Occipital lobe (tissue), 3 donors: ENCODE measurements at places on chromosomes 12 and 14. TPM values are rescaled to one million over a fixed set of nuclear protein-coding genes. Genes with fewer than 3 reads are reported as not detected.

The RNASE1 gene
- total RNA-seq, result 9.2 TPM

- DNase-seq, result no peak
Observed at GRCh38 chr12:31005944-31006361, 67.7 kb upstream of the DDX11 start.

The ADAMTS20 gene
- 0.47 TPM for total RNA-seq

The RTL1 gene
- not detected for total RNA-seq

The NRIP2 gene
- 0.62 TPM for total RNA-seq

DNA sequence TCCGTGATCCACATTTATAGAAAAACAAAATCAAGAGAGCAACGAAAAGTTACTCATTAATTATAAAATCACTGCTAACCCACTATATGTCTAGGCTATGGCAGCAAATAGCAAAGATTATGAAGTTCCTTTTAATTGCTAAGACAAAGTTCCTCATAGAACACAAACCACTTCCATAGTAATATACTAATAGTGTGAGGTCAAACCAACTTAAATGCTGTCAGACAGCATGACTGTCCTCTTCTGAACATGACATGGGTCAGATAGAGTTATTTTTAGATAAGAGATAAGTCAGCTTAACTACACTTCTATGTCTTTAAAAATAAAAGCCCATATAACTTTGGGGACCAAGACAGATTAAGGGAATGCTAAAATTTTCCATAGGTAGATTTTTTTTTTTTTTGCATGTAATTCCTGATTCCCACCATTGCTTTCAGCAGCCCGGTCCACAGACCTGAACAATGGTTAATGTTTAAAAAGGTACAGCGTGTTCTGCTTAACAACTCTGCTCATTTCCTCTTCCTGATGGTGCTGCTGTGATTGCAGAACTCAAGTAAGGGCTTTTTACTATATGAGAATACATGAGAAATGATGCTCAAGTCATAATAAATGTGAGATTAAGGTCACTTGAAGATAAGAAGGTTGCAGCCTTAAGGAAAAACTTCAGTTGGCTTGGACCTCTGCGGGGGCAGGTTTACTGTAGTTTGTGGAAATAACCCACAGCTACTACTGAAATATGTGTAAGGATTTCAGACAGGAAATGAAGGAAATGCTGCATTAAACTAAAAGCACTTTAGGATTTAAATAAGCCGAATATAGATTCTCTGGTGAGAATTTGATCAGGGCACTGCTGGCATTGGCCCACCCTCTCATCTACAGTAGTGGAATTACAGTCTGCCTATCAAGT lies 37.7 kb upstream of the DUSP6 start:
- no peak for DNase-seq

DNA sequence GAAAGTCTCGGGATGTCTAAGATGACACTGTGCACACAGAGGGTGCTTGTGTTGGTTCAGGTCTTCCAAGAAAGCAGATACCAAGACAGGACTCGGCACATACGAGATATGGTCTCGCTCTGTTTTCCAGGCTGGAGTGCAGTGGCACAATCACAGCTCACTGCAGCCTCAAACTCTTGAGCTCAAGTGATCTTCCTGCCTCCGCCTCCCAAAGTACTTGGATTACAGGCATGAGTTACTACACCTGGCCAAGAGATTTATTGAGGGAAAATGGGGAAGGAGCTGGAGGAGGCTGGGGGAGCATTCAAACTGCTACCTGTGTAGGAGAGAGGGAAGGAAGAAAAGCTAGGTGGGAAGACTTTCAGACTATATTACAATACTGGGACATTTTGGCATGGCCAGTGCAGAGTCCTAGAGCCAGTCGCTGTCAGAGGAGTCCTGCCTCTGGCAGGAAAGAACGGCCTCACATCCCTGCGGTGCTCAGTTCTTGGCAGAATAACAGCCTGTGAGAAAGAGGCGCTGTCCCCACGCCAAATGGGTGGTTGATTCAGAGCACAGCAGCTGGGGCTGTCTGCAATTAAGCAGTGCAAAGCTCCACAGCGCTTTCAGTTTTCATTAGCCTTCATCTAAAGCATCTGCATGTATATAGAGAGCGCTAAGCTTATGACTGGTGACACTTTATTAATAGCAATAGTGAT lies 18.3 kb downstream of the SLC17A8 start:
- DNase-seq, result peak; percentile 71

GRCh38 chr14:100842799-100843198 lies 16.9 kb downstream of the MEG3 start:
- no peak for DNase-seq

The TAS2R43 gene
- 13.6 TPM for total RNA-seq

The TBK1 gene
- total RNA-seq, result 42.6 TPM

GRCh38 chr14:21033133-21033698 lies 1.4 kb downstream of the RNASE13 start:
- DNase-seq, result no peak

DNA sequence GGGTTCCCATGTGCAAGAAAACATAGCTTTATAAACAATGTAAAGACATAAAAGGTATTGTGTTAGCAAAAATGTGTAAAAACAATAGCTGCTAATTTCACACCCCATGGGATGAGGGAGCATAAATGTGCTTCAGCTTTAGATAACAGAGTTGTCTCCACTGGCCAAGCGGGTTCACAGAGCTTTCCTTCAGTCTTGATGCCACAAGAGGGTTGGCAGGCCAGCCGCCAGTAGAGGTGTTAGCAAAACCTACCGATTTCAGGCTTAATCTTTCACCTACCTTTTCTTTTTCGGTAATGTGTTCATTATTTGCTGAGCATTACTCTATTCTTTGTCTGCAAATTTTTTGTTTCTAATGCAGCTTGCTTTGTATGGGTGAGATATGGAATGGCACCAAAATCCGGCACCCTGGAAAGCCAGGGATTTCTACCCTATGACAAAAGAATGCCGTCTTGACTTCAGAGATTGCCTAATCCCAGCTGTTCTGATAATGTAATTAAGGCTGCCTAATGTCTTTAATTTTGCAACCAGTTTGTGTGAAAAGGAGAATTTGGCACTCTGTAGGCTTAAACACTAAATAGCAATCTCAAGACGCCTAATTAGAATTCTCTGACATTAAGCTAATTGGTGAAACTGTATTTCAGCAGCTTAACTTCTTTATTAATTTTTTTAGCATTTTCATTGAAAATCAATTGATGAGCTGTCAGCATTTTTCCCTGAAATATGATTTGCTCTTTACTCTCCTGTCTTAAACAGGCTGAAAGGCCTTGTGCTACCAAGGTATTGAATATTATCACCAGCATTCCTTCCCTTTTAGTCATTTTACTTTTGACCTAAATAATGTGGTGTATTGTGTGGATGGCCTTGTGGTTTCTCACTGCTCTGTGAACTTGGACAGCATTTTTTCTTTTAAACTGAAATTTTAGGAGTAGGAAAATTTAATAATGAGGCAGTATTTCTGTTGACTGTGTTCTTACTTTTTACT lies 60.7 kb downstream of the POLR3B start:
- DNase-seq, result no peak

DNA sequence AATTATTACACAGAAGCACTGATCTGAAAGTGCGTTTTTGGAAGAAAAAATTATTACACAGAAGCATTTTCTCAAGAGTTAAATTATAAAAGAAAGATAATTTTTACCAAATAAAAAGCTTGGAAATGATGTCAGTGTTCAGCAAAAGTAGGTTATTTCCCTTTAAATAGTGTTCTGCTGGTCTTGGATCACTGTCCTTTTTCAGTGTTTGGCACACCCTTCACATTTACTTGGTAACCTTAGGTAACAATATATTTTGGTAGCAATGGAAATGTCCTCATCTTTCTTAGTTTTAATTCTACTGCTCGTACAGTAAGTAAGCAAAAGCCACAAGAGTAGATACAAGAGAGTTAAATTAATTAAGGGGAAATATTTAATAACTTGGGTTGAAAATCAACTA lies 40.3 kb downstream of the FERMT2 start:
- no peak for DNase-seq

- DNase-seq, result no peak
Observed at GRCh38 chr12:64383675-64384074, 6.9 kb downstream of the C12orf56 start.

The TTC9 gene
- total RNA-seq, result 22.9 TPM

GRCh38 chr12:127174881-127175280 lies 1092.1 kb upstream of the TMEM132C start:
- DNase-seq, result no peak

The EML5 gene
- 30.3 TPM for total RNA-seq

GRCh38 chr12:2640709-2641108 lies 154.1 kb upstream of the FKBP4 start:
- peak; percentile 69 for DNase-seq

DNA sequence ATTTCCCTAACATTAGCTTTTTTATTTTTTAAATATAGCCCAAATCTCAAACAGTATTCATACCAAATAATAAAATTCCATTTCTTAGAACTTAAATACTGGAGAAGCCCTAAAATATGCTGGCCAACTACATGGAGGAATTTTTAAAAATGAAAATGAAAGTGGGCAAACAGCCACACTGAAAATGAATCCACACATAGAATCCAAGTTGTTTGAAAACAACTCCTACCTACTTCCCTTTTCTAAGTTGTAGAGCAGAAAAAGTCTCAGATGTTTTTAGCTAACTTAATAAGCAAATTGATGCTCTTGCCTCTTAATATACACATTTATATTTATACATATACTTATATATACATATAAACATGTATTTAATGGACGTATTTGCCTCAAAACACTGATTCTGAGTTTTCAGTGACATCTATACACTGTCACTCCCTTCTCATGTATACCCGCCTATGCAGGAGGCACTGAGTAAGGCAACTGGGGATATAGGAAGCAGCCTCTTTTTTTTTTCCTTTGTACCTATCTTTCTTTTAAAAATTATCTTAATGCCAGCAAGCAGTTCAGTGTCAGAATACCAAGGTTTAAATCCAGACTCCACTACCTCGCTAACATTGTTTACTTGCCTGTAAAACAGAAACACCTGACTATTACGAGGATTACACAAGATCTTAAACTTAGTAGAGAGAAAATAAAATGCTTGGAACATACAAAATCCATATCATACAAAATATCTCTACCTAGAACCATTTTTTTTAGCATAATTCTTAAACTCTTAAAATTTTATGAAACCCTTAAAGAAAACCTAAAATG lies 13.3 kb downstream of the DICER1 start:
- DNase-seq, result no peak

GRCh38 chr14:60859525-60859924 lies 121.4 kb downstream of the TRMT5 start:
- DNase-seq, result no peak

The PPP1R36 gene
- 1.4 TPM for total RNA-seq

DNA sequence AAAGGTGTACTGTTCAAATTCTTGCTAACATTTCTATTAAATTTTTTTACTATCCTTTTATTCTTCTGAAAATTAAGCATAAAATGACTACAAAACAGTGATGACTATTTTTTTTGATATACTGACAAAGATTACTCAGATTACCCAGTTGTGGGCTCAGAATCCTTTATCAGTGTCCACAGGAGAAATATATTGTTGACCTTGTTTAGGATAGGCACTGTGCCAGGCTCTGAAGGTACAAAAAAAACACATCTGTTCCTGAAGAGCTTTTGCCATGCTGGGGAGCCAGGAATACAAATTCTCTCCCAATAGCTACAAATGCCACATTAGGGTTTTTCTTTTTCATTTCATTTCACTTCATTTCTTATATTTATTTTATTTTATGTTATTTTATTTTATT lies 26.9 kb upstream of the GCH1 start:
- no peak for DNase-seq

DNA sequence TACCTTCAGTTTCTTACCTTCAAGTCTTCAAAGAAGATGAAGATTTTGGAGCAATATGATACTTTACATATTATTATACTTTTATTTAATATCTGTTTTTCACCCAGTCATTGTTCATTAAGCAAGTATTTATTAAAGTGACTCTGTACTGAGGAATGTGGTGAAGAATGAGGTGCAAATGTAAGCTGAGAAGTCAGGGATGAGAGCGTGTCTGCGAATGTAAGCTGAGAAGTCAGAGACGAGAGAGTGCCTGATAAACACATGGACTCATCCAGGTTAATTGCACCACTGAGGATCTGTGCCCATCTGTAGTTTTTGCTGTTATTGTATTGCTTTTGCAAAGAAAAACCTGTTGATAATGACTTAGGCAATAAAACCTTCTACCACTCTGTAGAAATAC lies 211.9 kb upstream of the FAR2 start:
- DNase-seq, result no peak

The SLC2A14 gene
- not detected for total RNA-seq

DNA sequence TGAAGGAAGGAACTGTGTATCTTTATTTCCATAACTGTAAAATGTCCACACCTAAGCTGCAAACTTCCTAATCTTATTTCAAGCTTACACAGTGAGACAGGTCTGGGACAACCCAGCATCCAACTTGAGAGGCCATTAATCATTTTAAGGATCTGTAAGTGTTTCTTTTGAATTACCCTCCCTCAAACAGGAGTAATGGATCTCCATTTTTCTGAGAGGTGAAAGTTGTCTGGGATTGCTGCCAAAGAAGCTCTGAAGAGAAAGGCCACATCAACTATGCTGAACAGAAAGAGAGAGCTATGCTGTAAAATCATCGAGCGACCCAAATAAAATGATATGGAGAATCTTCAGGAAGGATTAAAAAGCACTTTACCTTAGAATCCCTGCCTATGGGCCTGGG lies 131.7 kb upstream of the CPNE8 start:
- no peak for DNase-seq

The HNF1A gene
- not detected for total RNA-seq

DNA sequence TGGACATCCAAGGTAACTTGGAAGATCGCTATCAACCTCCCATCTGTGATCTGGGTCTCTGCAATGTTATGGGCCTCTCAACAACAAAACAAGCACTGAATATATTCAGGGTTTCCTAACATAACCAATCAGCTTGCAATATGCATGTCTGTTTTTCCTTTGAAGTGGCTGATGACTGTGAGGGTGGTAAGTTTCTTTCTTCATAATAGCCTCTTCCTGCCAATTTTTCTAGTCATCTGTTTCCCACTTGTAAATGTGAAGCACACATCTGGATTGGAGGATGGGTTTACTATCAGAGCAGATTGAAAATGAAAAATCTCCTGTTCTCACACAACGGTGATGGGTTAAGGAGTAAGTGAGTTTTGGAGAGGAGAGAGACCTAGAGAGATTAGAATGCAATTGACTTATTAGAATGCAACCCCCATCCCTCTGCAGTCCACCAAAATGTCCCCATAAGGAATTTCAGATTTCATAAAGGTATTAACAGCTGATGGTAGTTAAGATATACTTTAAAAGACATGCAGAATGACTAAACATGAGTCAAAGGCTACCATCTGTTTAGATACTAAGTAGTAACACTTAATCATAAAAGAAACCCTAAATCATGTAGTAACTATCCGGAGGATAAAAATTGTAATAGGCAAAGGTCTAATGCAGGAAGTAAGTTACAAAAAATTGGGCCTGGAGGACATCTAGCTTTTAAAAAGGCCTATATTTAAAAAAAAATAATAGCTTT lies 58.4 kb upstream of the SAV1 start:
- no peak for DNase-seq
